ENCODE measurements at places on chromosomes 5 and 9.

DNA sequence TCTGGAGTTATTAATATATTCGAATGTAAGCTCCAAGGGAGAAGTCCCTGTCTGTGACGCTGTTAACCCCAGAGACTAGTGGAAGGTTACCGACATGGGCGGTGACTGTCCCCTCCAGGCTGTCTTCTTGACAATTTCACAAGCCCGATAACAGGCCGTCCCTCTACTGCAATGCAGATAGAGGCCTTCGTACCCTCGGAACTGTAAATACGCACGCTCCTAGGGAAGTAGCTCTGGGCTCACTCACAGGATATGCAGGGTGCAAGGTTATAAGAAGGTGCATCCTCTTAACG is 680 bp upstream of the RFK start:
- DNase-seq = no peak

- DNase-seq = no peak
Observed at GRCh38 chr5:124661317-124662141, 84.9 kb downstream of the ZNF608 start.

DNA sequence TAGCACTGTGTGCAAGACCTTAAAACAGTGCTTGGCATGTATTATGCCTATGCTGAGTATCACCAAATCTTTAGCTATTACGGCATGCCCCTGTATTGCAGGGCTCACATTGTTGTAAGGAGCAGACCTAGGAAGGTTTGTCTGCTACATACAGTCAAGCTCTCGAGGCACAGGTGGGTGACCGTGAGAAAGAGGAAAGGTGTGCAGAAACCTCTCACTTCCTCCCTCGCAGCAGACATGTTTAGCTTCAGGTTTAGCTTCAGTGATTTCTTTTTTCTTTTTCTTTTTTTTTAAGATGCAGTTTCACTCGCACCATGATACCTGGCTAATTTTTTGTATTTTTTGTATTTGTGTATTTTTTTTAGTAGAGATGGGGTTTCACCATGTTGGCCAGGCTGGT is 275.8 kb upstream of the RIOK2 start:
- peak; percentile 31 for DNase-seq

DNA sequence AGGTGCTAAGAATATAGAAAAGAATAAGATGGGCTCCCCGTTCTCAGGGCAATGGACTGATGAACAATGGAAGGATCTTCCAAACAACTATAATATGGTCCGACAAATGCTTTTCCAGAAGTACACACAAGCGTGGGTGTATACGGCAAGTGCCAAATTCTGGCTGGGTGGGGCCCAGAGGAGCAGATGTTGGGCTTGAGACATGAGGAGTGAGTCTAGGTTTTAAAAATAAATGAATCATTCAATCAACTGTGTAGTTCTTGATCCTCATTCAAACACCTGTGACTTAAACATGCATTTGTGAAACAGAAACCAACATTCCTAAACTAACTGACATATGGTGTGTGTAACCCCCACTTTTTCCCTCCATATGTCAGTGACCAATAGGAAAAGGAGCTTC is 47.9 kb downstream of the MFAP3 start:
- DNase-seq = no peak

DNA sequence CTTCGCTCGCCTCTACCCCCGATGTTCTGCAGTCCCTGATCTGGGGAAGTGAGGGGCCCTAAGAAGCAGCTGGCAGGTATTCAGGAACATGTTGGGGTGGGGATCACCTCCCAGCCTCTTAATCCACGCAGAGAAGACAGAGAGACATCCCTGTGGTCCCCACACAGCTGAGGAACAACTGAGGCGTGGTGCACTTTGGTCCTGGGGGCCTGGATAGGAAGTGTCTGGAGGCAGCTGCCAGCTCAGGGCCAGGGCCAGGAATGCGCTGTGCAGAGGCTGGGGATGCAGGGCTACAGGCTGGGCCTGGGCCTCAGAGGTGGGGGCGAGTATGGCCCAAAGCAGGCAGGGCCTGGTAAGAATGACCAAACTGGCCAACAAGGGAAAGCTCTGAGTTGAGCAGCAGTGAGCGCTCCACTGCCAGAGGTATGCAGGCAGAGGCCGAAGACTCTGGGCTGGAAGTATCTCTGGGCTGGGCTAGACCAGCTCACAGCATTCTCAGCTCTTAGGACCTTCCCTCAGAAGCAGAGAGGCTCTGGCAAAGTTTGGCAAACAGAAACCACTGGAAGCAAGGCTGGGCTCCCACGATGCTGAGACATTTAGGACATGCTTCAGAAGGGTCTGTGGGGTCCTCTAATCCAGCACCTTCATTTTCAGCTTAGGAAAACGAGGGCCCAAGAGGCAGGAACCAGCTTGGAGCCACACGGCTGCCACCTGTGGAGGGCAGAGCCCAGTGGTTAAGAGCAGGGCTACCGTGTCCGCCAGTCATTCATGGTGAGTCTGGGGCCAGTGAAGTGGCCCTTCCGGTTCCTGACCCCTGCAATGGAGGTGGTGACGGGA is 174.4 kb downstream of the GAPVD1 start:
- DNase-seq = no peak
